Neural progenitor cell (in vitro differentiated cells): ENCODE measurements at places on chromosomes 5 and 9.

DNA sequence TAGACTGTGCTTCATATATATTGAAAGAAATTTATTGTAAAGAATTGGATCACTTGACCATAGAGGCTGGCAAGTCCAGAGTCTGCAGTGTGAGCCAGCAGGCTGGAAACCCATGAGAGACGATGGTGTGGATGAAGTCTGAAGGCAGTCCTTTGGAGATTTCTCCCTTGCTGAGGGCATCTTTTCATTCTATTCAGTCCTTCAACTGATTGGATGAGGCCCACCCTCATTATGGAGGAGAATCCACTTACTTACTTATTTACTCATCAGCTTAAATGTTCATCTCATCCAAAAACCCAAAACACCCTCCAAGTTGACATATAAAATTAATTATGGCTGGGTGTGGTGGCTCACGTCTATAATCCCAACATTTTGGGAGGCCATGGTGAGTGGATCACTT lies 62.1 kb downstream of the MCTP1 start:
- DNase-seq = no peak

DNA sequence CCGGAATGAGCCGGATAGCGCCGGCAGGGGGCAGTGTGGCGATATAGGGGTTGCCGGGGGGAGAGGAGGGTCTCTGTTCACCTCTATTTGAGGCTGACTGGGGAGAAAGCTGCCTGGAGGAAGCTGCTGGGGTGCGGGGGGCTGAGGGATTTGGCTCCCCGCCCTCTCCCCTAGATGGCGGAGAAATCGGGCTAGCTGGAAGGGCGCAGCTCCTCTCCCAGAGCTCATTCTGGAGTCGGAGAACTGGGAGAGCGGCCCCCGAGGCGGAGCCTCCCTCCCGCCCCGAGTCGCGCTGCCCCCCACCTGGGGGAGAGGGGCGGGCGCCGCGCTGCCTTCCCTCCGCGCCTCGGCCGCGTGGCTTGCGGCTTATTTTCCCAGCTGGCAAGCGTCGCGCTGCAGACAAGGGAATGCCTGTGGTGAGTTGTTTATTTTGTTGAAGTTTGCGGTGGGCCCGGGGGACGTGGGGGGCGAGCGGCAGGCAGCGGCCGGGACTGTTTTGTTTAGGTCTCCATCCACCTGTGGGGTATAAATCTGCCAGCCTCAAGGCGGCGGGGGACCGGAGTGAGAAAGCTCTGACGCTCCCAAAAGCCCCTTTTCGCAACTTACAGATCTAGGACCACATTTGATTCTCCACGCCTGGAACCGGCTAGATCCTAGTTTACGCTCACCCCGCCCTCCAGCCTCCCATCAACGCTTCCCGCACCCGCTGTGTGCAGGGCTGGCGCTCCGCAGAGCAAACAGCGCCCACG lies 4.1 kb upstream of the RGMB start:
- DNase-seq = peak; percentile 91

- peak; percentile 82 for DNase-seq
Measured at GRCh38 chr9:71793386-71794105, 25.2 kb upstream of the CEMIP2 start.

- no peak for DNase-seq
Measured at GRCh38 chr5:30237189-30237588, 956.3 kb upstream of the CDH6 start.

DNA sequence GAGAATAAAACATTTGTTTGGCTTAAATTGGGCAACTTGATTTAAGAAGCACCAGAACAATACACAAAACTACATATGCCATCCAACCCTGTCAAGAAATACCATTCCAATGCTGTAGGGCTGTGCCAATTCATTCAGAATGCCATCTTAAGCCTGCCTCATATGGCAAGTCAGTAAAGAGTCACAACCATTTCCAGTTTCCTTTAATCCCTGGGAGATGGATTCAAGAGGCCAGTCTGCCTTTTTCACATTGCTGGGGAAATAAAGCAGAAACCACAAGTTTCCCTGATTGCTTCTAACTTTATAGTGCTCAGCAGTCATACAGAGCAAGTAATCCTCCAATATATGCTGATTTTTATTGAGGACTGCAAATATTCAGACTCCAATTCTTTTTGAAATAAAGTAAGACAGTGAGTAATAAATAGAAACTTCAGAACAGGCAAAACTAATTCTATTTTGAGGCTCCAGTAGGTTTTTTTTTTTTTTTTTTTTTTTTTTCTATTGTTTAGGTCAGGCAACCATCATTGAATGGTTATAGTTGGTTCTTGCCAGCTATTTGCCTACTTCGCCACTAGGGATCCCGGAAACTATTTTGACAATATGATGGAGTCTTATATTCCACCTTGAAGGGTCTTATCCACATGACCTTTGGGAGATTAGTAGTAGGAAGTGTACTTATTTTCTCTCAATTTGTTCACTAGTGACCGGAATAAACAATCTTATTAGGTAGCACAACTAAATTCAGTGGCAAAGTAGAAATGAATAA lies 400.9 kb upstream of the MEF2C start:
- no peak for DNase-seq

DNA sequence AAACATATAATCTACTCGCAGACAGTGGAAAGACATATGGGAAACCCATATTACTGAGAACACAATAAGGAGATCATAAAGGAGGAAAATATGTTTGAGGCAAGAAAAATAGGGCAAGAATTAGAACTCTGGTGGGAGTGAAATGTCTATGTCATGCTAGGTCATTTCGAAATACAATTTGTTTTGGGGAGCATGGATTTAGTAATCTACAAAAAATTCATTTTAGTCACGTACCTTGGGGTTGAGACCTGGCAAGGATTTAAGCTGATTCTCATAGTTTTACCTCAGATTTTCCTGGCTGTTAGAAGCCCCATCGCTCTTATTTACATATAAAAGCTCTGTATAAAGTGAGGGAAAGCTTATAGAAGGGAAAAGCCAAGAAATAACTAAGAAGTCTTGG lies 11.5 kb upstream of the CSNK1G3 start:
- no peak for DNase-seq

DNA sequence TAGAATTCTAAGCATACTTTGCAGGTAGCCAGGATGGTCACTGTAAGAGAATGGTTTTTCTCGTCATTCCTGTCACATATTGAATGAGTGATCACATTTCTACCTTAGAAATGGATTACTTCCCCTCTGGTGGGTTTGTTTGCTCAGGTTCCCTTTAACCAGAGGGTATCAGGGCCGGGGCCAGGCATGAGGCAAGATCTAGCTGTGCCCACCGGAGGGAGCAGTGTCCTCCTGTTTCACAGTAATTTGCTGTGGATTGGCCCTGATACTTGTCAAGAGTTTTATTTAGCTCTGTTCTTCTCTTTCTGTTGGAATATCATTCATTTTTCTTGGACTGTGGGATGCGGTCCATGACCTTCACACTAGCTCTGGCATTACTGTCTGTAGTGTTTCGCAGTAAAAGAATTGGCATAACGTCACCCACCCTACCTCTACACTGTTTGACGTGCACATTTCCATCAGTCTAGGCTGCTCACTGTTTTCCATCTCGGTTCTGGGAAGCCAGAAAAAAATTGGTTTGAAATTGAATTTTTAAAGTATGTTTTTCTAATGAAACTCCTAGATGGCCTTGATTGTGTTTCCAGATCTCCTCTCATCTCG lies 42.4 kb upstream of the ZBED3 start:
- peak; percentile 71 for DNase-seq

DNA sequence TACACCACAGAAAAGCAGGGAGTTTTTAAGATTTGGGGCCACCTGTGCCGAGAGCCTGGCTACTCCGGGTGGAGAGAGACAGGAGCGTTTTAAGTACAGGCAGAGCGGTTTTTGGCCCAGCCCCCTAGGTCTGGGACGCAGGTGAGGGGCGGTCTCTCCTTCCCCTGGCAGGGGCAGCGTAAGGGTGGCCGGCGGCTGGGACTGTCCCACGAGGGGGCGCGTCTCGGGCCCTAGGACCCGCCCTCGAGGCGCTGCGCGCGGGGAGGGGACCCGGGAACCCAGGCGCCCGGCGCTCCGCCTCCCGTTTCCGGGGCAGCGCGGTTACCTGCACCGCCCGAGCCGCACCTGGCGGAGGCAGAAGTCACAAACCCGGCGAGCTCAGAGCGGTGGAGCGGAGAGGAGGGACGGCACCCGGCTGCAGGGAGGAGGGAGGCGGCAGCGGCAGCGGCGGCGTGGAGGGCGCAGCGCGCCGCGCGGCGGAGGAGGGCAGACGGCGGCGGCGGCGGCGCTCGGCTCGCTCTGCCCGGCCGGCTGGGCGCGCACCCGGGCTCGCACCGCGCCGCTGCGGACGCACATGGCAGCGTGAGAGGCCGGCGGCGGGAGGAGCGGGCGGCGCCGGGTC lies at the start of gene WWC1:
TSS of gene WWC1 (plus strand) at position 304 of the 622 bp plus-strand sequence. CDS start 508 bp downstream, outside the sequence.
- peak; percentile 92 for DNase-seq

DNA sequence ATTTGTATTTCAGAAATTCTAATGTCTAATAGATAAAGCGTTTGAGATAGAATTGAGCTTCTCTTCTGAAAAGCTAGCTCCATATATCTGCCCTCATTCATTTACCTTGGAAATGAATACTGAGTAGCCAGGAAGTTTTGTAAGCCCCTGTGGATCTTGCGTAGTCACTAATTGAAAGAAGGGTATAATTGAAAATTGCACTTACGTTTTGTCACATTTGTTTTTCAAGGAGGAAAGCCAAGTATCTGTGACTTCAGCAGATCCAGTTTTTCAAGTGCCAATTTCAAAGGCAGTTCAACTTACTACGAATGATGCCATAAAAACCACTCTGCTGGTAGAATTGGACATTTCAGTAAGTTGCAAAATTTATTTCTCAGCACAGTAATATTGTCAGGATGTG lies 14.0 kb downstream of the MTRR start:
- DNase-seq = no peak

GRCh38 chr5:1131191-1131621 lies 19.3 kb upstream of the SLC12A7 start:
- DNase-seq = no peak

DNA sequence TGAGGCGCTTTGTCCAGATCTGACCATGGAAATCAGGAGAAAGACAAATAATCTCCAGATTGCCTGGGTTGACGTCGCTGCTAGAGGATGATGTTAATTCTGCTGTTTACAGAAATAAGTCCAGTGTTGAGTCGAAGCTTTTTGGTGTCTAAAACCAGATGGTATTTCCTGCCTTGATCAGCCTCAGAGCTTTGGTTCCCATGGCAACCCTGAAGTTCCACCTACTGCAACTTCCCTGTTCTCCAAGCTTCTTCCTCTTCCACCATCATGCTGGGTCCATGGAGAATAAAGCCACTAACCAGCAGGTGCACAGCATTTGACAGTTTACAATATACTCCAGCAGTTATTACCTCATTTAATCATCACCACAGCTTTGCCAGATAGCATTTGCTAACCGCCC lies 18.0 kb upstream of the GABBR2 start:
- no peak for DNase-seq

DNA sequence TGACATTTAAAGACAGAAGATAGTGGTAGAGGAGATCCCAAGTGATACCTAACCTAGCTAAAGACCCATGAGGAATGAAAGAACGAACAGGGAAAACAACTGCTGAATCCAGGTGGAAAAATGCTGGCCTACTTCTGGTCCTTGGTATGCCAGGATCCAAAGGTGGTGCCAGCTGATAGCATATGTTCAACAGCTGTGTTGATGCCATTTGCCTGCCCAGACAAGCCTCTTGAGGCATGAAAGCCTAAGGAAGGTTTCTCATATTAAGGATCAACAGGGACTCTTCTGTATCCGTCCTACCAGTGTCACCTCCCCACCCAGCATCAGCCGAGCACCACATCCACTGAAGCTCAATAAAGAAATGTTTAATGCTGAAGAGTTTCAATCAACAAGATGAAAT lies 225.7 kb upstream of the DMRT1 start:
- no peak for DNase-seq
